HT1080 (cell line): ENCODE measurements at places on chromosomes 1 and 21. TPM values are rescaled to one million over a fixed set of nuclear protein-coding genes. Genes with fewer than 3 reads are reported as not detected.

DNA sequence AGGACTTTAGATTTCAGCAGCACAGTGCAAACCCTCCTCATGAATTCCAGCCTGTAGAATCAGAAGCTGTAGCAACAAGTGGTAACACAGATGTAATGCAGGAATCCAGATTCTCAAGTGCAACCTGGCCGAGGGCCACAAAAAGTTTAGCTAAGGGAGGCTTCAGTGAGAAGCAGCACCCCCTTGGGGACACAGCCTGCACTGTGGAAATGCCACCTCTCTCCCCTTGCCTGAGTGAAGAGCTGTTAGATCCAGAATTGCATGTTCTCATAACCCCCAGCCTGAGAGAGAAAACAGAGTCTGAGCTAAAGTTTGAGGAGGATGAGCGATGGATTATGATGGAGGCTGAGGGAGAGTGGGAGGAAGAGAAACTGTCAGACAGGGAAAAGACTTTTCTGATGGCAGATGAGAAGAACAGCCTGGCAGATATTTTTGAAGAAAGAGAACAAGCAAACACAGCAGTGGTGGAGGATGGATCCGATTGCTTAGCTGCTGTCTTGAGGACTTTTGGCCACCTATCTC lies 80.5 kb upstream of the BMP8A start:
- peak; percentile 86 for DNase-seq

DNA sequence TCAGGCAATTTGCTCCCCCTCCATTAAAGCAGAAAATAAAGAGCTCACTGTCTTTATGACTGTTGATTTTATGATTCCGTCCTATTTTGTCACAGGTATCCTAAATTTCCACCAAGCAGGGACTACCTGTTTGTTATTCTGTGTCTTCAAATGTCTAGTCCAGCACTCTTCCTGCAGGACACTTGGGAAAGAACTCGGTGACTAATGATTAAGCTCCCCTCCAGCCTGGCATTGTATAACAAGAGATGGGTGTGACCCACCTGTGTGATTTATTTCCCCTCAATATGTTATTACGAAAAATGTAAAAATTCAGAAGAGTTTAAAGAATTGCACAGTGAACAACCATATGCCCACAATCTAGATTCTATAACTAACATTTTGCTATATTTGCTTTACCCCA lies 42.9 kb upstream of the LRRN2 start:
- DNase-seq, result no peak

The EDARADD gene
- 3.7 and 3.8 TPM in 2 replicates for total RNA-seq

DNA sequence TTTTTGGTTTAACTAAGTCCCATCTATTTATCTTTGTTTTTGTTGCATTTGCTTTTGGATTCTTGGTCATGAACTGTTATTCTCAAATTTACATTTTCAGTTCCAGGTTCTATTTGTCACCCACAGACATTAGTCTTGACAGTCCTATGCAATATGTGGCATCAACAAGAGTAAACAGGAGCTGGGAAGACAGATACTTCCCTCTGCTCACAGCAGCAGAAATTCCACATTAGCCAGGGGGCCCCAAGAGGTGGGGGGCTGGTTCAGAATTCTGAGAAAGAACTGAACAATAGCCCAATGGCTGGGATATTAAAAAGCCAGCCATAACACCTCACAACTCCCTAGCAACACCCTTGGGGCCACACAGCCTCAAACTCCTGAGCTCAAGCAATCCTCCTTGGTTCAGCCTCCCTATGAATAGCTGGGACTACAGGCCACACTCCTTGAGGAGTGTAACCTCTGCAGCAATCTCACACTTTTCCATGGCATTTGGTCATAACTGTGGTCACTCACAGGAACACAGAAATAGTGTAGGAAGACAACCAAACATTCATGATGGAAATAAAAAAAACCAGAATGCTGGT lies 67.8 kb downstream of the ERG start:
- no peak for DNase-seq

The TEKT2 gene
- total RNA-seq, result not detected in 2 replicates

DNA sequence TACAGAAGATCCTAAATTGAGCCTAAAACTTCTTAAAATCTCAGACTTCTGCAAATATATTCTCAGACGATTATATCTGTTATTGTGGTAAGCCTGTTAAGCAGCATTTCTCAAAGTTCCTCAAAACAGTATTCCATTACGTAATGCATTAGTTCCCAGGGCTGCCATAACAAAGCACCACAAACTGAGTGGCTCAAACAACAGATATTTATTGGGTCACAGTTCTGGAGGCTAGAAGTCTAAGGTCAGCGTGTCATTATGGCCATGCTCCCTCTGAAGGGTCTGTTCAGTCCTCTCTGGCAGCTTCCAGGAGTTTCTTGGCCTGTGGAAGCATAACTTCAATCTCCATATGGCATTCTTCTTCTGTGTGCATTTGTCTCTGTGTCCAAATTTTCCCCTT lies 103.5 kb upstream of the ST6GALNAC5 start:
- DNase-seq, result no peak

DNA sequence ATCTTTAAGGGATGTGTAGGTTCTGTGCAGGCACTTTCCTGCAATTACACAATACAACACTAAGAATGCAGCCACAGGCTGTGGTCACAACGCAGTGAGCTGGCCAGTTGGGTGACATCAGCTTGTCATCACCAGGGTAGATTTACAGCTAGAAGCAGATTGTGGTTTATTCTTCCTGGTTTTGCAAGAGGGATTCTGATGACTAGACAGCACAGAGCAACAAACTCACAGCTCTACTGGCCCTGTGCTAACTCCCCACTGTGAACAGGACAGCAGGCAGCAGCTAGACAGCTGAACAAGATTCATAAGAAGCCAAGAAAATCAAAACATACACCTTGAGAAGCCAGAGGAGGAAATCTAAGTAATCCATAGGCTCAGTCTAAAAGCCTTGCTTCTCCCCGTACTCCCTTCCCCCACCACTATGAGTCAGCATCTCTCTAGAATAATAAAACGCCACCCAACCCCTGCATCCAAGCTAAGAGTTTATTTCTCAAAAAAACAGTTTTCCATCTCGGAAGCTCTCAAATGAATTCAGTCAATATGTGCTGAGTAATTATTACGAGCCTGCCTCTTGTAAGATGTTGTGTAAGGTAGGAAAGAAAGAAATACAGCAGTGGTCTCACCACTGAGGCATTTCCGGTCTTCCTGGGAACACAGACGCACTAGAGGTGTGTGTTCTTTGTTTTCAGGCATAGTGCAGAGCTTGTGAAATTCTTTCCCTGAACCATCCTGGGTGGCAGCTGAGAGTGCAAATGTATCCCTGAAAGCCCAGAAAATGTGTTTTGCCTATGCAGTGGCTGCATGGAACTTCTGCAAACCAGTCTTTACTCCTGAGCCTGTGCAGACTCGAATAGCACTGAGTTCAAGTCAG lies 162.8 kb downstream of the NTPCR start:
- DNase-seq, result peak; percentile 100

GRCh38 chr1:109930252-109930993 lies 19.8 kb downstream of the CSF1 start:
- no peak for DNase-seq

DNA sequence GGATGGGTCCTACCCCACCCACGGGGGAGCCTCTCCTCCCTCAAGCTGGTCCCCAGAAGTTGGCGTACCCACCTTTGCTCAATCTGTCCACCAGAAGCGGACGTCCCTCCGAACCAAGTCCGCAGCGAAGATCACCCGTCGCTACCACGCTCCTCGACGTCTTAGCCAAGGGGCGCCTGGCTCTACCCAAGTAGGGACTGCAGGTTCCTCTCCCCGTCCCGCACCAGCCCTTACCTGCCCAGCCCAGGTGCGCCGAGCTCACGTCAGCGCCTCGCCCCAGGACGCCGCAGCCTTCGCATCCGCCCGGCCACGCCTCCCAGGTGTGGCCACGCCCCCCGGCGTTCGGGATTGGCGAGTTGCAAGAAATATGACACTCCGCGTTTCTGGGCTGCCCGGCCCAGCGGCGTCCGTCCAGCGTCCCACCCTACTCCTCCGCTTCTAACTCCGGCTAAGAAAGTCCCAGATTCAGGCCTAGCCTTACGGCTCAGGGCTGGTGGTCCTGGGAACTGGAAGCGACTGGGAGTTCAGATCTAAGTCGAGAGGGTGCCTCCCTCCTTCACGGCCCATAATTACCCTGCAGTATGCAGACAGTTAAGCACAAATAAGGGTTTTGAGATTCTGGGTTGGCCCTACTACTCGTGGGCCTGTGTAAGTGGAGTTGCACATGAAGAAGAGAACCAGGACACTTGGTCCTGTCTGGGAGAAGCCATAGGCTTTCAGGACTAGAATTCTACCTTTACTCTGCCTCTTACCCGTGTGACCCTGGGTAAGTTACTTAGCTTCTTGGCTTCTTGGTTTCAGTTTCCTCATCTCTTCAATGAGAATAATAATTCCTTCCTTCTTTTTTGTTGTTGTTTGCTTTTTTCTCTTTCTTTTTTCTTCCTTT lies at the start of gene IRF6:
Gene IRF6 (minus strand): TSS at position 268 of the 886 bp plus-strand sequence. CDS start 4,729 bp downstream, outside the sequence.
- no peak for DNase-seq

The TMED5 gene
- total RNA-seq, result 51.8 and 65.1 TPM in 2 replicates

The WDR64 gene
- total RNA-seq, result not detected in 2 replicates

The MKNK1 gene
- 13.0 and 16.9 TPM in 2 replicates for total RNA-seq

The ATP1A4 gene
- total RNA-seq, result not detected in 2 replicates

GRCh38 chr1:230750986-230751625 lies 3.9 kb downstream of the CAPN9 start:
- no peak for DNase-seq

DNA sequence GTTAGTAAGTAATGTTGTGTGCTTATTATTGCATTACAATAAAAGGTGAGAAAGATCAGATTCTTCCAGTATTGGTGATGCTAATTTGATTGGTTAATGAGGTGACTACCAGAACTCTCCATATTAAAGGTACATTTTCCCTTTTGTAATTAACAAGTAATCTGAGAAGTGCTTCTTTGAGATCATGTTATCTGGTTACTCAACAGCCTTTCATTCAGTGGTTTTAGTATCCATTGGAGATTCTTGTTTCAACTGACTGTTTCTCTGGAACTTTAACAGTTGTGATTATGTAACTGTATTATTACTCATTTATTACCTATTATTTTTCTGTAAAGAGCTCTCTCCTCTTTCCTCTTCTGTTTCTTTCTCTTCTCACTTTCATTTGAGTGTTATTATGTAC lies 86.7 kb downstream of the PEX14 start:
- no peak for DNase-seq

DNA sequence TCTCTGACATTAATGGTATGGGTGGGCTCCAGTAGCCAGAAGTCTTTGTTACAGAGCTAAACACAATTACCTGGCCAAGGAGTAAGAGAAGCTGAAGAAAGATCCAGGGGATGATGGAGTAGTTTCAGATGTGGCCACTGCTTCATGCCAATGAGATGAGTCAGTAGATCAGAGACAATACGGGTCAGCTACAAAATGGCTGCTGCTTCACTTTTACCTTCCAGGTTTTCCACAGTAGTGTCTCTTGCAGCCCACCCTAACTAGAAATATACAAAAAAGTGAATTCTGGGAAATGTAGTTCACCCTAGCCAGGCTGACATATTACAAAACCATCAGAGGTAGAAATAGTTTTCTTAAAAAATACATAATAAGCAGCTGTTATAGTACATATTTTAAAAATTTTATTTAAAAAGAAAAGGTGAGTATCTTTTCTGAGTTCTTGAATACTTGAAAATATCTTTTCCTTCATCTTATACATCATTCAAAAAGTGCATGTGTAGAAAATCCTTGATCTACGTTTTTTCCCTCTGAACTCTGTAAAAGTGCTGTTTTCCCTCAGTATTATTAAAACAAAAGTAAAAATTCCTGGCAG lies 36.1 kb downstream of the LRIF1 start:
- DNase-seq, result peak; percentile 43

GRCh38 chr21:18989953-18990495 lies 586.4 kb upstream of the TMPRSS15 start:
- DNase-seq, result peak; percentile 24

The TSPEAR gene
- total RNA-seq, result not detected in 2 replicates
